A549 treated with CORT108297 at 1 μM for 4 hours (cell line): ENCODE measurements at places on chromosomes 16 and 17. TPM values are rescaled to one million over a fixed set of nuclear protein-coding genes. Genes with fewer than 3 reads are reported as not detected.

Gene CD19
- total RNA-seq = not detected in 5 replicates

Gene SPATA22
- total RNA-seq = not detected in 5 replicates

Gene EVPL
- total RNA-seq = 12.0 to 19.5 TPM (median 18.2 TPM) in 5 replicates

Gene SLC5A10
- total RNA-seq = 0.12 to 0.38 TPM (median 0.20 TPM) in 5 replicates

Gene HEATR9
- not detected in 5 replicates for total RNA-seq

Gene GH1
- not detected in 5 replicates for total RNA-seq

Gene KRTAP9-8
- total RNA-seq = not detected in 5 replicates

Gene CDH13
- 0.01 TPM in 1 of 5 replicates, not detected in the others for total RNA-seq

Gene CRHR1
- 0.13 to 0.16 TPM (median 0.14 TPM) in 3 of 5 replicates, not detected in the others for total RNA-seq

Gene SP2
- total RNA-seq = 14.9 to 20.1 TPM (median 17.4 TPM) in 5 replicates
